ENCODE measurements at places on chromosomes 16 and 17. TPM values are rescaled to one million over a fixed set of nuclear protein-coding genes. Genes with fewer than 3 reads are reported as not detected.

Gene NLRC3
- 0.52 TPM for polyA plus RNA-seq

Gene NPIPA5
- polyA plus RNA-seq, result 0.88 TPM

Gene PPP1R27
- not detected for polyA plus RNA-seq

DNA sequence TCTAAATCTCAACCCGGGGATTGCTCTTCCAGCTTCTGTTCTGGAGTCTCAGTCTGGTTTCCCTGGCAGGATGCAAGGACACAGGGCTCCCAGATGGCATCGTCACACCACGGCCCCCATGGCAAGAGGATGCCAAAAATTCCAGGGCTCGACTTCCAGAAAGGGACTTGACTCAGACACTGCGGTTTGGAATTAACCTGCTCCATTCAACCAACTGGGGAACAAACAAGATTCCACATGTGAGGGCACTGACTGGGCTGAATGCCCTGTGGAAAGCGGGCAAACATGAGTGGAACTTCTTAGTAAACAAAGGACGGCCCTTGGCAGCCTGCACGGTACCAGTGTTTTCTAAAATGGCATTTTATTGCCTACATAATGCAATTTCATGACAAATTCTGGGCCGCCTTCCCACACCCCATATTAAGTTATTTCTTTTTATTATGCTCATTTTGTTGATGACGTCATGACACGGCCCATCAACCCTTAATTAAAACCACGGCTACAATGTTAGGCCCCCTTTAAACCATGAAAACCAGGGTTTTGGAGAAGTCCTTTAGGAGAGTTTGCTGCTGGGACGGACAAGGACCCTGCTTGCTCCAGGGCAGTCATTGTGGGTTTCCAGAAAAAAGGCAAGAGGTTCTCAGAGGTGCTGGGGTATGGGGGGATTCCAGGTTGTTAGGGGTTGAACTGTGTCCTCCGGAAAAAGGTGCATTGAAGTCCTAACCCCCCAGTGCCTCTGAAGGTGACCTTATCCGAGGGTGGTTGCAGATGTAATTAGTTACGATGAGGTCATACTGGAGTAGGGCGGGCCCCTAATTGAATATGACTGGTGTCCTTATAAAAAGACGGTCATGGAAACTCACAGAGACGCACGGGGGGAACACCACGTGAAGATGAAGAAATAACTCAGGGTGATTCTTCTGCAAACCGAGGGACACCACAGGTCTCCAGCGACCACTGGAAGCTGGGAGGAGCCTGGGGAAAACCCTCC, 205.6 kb downstream of the FOXL1 start:
- DNase-seq, result no peak

- DNase-seq, result peak; percentile 79
These were observed 11.4 kb upstream of the MYH13 start for GRCh38 chr17:10384175-10384574.

DNA sequence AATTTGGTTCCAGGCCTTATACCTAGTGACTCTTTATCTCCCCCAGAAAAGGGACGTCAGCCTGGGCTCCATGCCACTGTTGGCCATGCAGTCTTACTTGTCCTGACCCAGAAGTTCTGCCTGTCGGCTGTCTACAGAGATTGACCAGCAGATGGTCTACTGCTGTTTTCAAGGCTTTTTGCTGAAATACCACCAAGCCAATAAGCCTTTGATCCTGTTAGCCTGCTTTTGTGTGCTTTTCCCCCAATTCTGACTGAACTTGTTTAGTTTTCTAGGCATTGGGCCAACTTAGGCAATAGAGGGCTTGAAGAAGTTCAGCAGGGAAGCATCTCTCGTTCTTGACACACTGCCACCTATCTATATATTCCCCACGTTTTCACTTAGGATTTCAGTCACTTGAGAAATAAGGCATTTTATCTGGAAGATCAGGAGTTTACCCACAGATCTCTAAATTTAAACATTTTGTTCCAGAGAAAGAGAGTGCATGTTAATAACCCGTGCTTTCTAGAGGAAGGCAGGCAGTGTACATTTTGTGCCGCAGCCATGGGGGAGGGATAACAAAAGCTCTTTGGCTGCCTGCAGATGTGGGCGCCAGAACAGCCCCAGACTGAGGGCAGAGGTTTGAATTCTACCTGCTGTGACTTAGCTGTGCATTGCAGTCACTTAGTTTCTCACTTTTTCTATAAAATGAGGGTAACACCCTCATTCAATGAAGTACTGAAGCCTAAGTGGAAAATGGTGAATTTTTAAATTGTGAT, 12.3 kb upstream of the CARMIL2 start:
- no peak for DNase-seq

DNA sequence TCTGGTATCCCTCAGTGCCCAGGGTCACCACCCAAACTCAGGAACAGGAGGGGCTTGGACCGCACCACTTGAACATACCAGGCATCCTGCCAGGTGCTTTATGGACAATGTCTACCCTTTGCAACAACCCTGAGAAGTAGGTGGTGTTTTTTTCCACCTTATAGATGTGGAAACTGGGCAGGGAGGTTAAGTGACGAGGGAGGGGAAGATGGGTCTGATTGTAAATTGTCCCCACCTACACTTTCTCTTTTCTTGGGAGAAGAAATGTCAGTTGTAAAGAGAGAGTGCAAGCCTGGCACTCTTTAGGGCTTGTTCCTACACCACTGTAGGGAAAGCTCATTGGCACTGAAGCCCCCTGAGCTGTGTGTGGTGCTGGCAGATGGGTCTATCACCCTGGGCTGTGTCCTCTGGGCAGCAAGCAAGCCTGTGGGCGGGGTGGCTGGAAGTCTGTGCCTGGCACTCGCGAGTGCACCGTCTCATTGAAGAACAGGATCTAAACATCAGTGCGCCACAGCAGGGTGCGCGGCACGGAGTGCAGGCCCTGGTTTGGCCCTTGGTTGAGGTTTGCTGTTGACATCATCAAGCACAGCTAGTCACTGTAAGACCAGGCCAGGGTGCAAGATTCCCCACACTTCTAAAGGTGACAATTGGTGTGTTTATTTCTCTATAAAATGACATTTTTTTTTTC, 15.1 kb downstream of the NOD2 start:
- no peak for DNase-seq

DNA sequence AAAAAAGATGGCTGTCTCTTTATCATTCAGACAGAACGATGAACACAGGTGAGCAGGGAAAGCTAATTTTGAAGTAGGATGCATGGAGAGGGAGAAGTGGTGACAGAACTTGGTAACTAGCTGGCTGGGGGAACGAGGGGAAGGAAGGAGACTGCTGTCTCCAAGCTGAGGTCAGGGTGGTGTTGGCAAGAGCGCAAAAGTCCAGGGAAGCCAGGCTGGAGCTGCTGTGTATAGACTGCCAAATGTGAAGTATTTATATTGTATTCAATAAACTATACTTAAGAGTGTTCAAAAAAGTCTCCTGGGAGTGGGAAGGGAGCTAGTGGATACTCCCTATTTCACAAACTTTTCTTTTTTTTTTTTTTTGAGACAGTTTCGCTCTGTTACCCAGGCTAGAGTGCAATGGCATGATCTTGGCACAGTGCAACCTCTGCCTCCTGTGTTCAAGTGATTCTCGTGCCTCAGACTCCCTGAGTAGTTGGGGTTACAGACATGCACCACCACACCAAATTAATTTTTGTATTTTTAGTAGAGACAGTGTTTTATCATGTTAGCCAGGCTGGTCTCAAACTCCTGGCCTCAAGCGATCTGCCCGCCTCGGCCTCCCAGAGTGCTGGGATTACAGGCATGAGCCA, 8.2 kb downstream of the TMEM106A start:
- DNase-seq, result no peak

DNA sequence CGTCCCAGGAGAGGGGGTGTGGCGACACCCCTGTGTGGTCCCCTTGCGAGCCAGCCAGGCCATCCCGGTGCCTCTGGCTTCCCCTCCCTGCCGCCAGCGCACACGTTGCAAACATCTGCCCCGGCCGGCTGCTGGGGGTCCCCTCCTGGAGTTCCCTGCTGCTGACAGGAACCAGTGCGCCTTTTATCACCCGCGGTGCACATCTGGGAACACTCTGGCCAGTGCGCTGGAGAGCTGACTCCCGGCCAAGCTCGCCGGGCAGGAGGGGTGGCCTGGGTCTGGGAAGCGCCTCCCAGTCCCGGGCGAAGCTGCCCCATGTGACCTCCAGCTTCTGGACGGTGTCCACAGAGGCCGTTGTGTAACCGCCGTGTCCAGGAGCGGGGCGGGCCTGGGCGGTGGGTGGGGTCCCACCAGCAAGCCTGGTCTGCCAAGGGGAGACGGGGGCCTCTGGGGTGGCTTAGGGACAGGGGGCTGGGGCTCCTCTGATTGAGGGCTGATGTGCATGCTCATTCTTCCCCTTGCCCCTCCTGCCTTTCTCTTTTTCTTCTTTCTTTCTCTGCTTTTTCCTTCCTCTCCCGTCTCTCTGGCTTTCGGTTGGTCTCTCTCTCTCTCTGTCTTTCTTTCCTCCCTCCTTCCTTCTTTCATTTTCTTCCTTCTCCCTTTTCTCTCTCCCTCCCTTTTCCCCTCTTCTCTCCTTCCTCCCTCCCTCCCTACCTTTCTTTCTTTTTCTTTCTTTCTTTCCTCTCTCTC, 25.2 kb upstream of the CIBAR2 start:
- peak; percentile 89 for DNase-seq

GRCh38 chr16:49022351-49022963, 259.2 kb downstream of the CBLN1 start:
- no peak for DNase-seq

Measured in kidney (tissue), 22 donors.